ENCODE measurements at places on chromosomes 12 and 14.
A peak's percentile ranks its signal among the peaks of the same experiment; 100 is the strongest.

DNA sequence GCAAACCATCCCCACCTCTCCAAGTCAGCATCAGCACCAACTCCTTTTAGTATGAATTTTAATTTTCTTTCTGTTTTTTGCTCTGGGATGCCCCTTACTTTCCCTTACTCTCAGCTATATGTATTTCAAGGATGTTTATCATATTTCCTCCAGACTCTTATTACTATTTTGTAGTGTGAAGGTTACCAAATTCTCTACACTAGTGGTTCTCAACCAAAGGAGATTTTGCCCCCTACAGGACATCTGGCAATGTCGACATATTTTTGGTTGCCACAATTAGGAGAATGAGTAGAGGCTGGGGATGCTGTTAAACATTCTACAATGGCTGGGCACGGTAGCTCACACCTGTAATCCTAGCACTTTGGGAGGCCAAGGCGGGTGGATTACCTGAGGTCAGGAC is 29.1 kb upstream of the SOS2 start:
- no peak for DNase-seq
- H3K36me3 ChIP-seq = no peaks in the 10 kb centered on the region
- H3K27me3 ChIP-seq = no peaks in the 10 kb centered on the region
- no peak overlapping the region for H3K27ac ChIP-seq
- no peak overlapping the region for H3K4me3 ChIP-seq

- no peak for DNase-seq
- H3K27me3 ChIP-seq = no peaks in the 10 kb centered on the region
- no peak overlapping the region for H3K4me3 ChIP-seq
- H3K36me3 ChIP-seq = no peaks in the 10 kb centered on the region
- peak overlapping the region; percentile 73 for H3K27ac ChIP-seq
- H3K4me1 ChIP-seq = peaks cover 20% of the 10 kb centered on the region
Observed at GRCh38 chr14:49972131-49972671, 79.3 kb downstream of the ARF6 start.

- no peaks in the 10 kb centered on the region for H3K36me3 ChIP-seq
- no peaks in the 10 kb centered on the region for H3K4me1 ChIP-seq
- H3K27me3 ChIP-seq = no peaks in the 10 kb centered on the region
- no peak overlapping the region for H3K4me3 ChIP-seq
Observed at GRCh38 chr14:73834261-73834625, 17.4 kb upstream of the PTGR2 start.

- H3K27me3 ChIP-seq = no peaks in the 10 kb centered on the region
- H3K36me3 ChIP-seq = no peaks in the 10 kb centered on the region
- no peak overlapping the region for H3K27ac ChIP-seq
- no peak for DNase-seq
- no peak overlapping the region for H3K4me3 ChIP-seq
Observed at GRCh38 chr12:72089678-72090077, 151.0 kb downstream of the TPH2 start.

GRCh38 chr12:65229441-65229840 is 49.0 kb upstream of the MSRB3 start:
- H3K4me1 ChIP-seq = no peaks in the 10 kb centered on the region
- H3K4me3 ChIP-seq = no peak overlapping the region
- no peak overlapping the region for H3K27ac ChIP-seq
- no peak for DNase-seq

GRCh38 chr14:23454445-23454856 is 15.1 kb upstream of the NGDN start:
- no peaks in the 10 kb centered on the region for H3K36me3 ChIP-seq
- no peak for DNase-seq
- no peaks in the 10 kb centered on the region for H3K4me1 ChIP-seq
- H3K27me3 ChIP-seq = no peaks in the 10 kb centered on the region
- H3K4me3 ChIP-seq = no peak overlapping the region

DNA sequence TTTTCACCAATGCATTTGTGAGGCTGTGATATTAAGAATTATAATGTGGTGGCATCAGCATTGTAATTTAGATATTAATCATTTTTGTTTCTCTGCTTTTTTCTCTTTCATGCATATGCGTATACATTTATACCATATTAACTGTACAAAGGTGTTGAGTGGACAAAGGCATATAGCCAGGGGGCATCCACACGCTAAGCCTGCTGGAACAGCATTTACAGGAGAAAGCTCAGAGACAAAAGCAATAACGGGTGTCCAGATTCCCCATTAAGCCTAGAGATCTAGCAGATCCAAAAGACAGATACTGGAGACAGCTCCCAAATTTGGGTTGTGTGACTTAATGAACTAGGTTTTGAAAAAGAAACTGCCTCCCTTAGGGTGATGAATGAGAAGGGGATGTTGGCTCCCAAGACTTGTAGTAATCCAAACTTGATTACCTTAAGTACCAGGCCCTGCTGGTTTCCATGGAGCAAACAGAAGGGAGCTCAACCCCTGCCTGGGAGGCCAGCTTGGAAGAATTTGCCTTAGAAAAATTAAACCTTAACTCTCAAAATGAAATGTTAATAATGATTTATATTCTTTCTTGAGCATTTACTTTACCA is 181.9 kb downstream of the SLC6A15 start:
- no peak overlapping the region for H3K4me3 ChIP-seq
- no peaks in the 10 kb centered on the region for H3K36me3 ChIP-seq
- no peak overlapping the region for H3K27ac ChIP-seq
- no peaks in the 10 kb centered on the region for H3K4me1 ChIP-seq

- H3K27me3 ChIP-seq = no peaks in the 10 kb centered on the region
- no peaks in the 10 kb centered on the region for H3K36me3 ChIP-seq
- H3K4me3 ChIP-seq = no peak overlapping the region
- no peak for DNase-seq
- no peak overlapping the region for H3K27ac ChIP-seq
Observed at GRCh38 chr12:115404761-115405470, 720.9 kb upstream of the TBX3 start.

- no peak for DNase-seq
- no peak overlapping the region for H3K27ac ChIP-seq
- no peaks in the 10 kb centered on the region for H3K4me1 ChIP-seq
Observed at GRCh38 chr14:33165144-33165925, 226.7 kb downstream of the NPAS3 start.

DNA sequence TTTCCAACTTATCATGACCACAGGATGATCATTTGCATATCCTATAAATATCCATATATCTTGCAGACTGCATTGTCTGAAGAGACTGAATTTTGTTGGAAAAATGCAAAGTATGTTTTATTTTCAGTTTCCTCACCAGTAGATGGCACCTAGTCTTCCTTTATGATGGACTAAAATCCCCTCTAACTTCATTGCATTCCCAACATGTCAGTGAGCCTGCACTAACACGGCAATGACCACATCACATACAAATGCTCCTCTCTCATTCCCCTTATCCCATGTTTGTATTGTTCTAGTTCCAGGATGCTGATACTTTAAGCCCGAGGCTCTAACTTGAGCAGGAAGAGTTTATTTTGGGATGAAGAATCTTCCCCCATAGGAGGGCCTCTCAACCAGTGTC is 24.7 kb upstream of the MYBPC1 start:
- no peaks in the 10 kb centered on the region for H3K27me3 ChIP-seq
- no peaks in the 10 kb centered on the region for H3K36me3 ChIP-seq
- no peak for DNase-seq
- H3K27ac ChIP-seq = no peak overlapping the region

- H3K4me3 ChIP-seq = no peak overlapping the region
- no peaks in the 10 kb centered on the region for H3K27me3 ChIP-seq
Observed at GRCh38 chr12:62135553-62136200, 124.5 kb upstream of the USP15 start.

DNA sequence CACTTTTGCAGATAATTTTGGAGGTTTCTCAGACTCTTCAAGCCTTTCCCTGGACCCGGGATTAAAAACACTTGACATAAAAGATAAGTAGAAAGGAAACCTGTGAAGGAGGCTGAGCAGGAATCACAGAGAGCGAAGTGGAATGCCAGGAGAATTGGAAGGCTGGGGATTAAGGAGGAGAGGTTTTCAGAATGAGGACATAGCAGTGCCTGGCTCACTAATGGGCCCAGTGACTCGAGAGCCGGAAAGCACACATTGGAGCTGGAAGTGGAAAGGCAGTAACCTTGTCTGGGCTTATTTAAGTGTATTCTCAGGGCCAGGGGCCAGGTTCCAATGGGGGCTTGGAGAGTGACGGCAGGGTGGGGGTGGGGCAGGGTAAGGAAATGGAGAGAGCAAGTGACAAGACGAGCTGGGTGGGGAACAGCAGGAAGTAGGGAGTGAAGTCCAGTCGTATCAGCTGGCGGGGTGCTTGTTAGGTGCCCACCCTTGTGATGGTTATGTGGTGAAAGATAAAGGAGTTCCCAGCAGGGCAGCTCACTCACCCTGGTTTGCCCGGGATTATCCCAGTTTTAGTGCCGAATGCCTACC is 13.1 kb downstream of the EVL start:
- DNase-seq = no peak
- H3K27me3 ChIP-seq = no peaks in the 10 kb centered on the region
- no peak overlapping the region for H3K27ac ChIP-seq
- no peaks in the 10 kb centered on the region for H3K36me3 ChIP-seq

DNA sequence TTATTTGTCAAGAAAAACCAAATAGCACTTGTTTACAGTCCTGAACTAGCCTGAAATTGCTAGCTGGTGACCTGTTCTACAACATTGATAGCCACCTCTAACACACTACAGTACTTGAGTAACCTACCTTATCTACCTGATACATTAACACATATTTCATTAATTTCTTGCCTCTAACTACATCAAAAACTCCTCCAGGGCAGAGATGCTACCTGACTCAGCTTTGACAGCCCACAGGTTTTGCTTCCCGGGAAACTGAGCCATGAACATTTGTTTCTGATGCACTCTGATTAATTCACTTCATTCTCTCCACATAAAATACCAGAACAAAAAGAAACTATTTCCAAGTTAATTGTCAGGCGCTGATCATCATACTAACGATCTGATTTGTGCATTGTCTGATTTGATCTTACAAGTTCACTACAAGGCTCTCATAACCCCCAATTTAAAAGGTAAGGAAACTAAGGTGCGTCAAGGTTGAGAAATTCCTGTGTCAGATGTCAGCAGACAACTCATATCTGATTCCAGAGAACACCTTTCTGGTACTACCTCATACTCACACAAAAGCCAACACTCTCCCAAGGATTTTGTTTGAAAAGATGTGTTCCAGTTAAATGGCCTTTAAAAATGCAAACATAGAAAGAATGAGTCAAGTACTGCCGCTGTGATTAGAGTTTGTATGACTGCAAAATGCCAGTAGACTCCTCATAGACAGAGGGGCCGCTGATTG is 768.7 kb downstream of the BCL11B start:
- no peak overlapping the region for H3K27ac ChIP-seq
- H3K4me3 ChIP-seq = no peak overlapping the region
- H3K4me1 ChIP-seq = no peaks in the 10 kb centered on the region

GRCh38 chr12:108205864-108206263 is 76.8 kb downstream of the WSCD2 start:
- H3K27me3 ChIP-seq = no peaks in the 10 kb centered on the region
- H3K36me3 ChIP-seq = no peaks in the 10 kb centered on the region
- H3K4me3 ChIP-seq = no peak overlapping the region
- no peak for DNase-seq
